SK-N-SH (cell line): ENCODE measurements at places on chromosomes 1 and 21. TPM values are rescaled to one million over a fixed set of nuclear protein-coding genes. Genes with fewer than 3 reads are reported as not detected.

The PTCH2 gene
- polyA plus RNA-seq = 1.0 and 1.2 TPM in 2 replicates

The RASSF5 gene
- 1.7 and 2.2 TPM in 2 replicates for polyA plus RNA-seq

The ENAH gene
- polyA plus RNA-seq = 48.9 and 72.0 TPM in 2 replicates

The GJC2 gene
- polyA plus RNA-seq = 0.92 and 0.97 TPM in 2 replicates

The PAQR6 gene
- 2.4 and 3.5 TPM in 2 replicates for polyA plus RNA-seq

The SPRR1A gene
- polyA plus RNA-seq = not detected in 2 replicates

DNA sequence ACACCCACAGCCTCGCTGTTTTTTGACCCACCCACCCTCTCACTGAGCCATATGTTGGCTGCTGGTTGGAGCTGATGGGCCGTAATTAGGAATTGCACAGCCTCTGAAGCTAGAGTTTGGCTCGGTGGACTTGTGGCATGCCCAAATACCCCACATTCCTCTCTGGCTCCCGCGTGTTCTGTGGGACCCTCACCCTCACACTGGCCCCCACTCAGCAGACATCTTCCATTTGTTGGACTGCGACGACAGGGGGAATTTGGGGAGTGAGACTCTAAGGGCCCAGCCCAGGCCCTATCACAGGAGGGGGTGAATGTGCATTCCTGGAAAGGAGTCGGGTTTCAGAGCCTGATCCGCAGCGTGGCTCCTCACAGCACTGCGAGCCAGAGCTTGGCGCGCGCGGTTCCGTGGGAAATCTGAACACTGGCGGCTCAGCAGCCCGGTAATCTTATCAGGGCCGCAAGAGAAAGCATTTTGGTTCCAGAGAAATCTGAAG is 5.2 kb downstream of the RCSD1 start:
- no peak for DNase-seq

GRCh38 chr1:231199868-231200267 is 38.0 kb downstream of the TRIM67 start:
- no peak for DNase-seq

- no peak for DNase-seq
Observed at GRCh38 chr1:109837852-109838570, 72.6 kb upstream of the CSF1 start.

- no peak for DNase-seq
Observed at GRCh38 chr1:157597959-157598667, at the start of gene FCRL4. FCRL4 (minus strand) TSS chr1:157598085; CDS start chr1:157597944, 141 bp downstream.

DNA sequence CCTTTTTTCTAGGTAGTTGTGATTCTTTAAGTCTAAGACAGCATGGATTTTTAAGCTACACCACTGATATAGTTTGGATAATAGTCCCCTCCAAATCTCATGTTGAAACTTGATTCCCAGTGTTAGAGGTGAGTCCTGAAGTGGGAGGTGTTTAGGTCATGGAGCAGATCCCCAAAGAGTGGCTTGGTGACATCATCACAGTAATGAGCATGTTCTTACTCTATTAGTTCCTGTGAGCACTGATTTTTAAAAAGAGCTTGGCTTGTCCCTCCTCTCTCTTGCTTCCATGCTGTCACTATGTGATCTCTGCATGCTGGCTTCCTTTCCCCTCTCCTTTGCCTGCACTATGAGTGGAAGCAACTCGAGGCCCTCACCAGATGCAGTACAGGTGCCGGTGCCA is 115.5 kb downstream of the LEPR start:
- no peak for DNase-seq

DNA sequence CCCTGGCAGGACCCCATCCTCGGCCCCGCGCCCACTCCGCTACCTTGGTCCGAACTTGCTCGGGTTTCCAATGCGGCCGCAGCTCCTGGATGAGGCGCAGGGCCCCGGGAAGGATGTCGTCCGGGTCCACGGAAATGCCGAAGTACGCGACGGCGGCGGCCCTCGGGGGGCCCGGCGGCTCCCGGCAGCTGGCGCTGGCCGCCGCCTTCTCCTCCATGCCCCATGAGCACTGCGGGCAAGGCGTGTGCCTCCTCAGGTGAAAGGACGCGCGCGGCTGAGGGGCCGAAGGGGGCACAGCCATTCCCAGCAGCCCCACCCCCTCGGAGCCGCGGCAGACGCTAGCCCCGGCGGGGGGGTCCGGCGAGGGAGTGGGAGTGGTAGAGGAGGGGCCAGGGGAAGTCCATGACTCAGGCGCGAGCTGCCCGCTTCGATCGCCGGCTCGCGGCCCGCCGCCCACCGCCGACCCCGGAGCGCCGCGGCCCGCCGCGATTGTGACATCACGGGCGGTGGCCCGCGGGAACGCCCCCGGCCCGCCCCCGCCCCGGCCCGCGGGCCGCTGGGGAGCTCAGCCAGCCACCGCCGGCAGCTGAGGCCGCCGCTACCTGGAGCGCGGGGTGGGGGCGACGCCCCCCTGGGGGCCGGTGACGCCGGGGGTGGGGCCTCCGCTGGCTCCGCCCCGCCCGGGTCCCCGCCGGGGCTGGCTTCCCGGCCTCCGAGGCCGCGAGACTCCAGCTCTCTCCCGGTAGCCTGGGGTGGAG is at the start of gene ETNK2:
ETNK2 (minus strand) TSS at position 493 of the 758 bp plus-strand sequence; CDS start at position 301, 192 bp downstream.
- peak; percentile 98 for DNase-seq

DNA sequence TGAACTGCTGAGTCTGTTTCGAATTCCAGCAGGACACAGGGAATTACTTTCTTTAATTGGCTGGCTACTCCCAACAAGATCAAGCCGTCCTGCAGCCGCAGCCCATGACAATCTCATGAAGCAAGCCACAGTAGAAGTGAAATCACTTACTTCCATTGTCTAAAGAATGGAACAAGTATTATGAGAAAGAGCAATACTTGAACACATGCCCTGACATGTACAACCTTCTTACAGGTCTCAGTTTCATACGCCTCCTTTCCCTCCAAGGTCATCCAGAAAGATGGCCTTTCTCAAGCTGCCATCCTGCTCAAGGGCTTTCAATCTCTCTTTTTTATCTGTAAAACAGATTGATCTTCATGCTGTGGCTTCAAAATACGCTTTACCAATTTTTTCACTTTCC is 85.1 kb downstream of the PCSK9 start:
- DNase-seq = no peak

GRCh38 chr1:25021591-25022215 is 91.6 kb upstream of the RUNX3 start:
- no peak for DNase-seq

DNA sequence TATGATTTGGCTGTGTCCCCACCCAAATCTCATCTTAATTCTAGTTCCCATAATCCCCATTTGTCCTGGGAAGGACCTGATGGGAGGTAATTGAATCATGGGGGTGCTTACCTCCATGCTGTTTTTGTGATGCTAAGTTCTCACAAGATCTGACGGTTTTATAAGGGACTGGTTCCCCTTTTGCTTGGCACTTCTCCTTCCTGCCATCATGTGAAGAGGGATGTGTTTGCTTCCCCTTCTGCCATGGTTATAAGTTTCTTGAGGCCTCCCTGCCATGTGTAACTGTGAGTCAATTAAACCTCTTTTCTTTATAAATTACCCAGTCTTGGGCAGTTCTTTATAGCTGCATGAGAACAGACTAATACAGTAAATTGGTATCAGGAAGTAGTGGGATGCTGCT is 114.1 kb downstream of the ZNF648 start:
- DNase-seq = no peak

- DNase-seq = no peak
Observed at GRCh38 chr1:202107321-202107761, 15.4 kb upstream of the GPR37L1 start.

- no peak for DNase-seq
Observed at GRCh38 chr1:246078888-246079252, 428.2 kb downstream of the SMYD3 start.

DNA sequence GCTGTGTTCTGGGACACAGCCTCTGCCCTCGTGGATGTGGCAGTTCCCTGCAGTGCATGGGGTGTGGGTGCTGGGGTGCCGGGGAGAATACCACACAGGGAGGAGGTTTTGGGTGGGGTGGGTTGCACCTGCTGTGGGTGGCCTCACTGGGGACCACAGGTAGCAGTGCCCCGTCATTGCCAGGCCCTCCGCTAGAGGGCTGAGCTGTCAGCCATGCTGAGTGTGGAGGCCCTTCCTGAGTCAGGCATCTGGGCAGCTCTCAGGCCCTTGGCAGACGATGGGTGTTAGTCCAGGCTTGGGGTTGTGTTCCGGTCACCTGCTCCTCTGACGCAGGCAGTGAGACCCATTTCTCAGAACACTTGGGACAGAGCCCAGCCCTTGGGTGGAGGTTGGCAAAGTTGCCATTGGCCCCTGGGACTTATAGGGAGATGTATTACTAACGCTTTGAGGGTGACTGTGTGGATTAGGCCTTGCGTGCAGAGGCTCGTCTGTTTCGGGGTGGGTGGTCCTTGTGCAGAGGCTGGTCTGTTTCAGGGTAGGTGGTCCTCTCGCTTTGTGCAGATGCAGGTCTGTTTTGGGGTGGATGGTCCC is 23.9 kb downstream of the PCNT start:
- no peak for DNase-seq

DNA sequence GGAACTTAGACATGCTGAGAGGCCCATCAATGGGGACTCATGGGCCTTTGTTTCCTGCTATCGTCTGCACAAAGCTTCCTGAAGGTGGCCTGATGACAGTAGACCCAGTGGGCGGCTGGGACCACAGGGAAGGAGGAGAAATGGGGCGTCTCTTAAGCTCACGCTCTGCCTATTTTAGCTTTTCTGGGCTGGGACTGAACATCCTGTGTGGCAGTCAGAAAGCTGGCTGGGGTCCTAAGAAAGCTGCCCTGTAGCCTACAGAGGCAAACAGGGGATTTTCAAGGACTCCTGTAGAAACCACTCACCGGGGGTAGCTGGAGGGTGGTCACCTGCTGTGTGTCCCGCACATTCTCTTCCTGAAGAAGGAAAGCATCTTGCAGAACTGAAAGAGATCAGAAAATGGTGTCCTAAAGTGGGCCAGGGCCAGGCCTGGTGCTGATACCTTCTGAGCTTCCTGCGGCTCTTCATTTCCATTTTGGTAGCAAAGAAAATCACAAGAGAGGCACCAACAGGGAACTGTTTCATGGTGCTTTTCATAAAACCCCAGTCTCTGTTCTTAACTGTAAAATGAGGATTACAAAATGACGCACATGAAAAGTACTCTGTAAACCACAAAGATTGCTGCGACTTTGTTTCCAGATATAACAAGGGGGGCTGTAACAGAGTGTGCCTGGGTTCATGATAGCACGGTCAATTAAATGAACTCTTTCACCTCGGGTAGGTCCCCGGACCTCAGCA is 8.6 kb downstream of the ZNF496 start:
- DNase-seq = no peak

GRCh38 chr1:26832249-26832960 is 5.9 kb downstream of the ZDHHC18 start:
- no peak for DNase-seq

GRCh38 chr1:6241107-6241886 is 2.7 kb upstream of the HES3 start:
- DNase-seq = no peak

- DNase-seq = no peak
Observed at GRCh38 chr1:36652011-36652410, 169.3 kb upstream of the CSF3R start.

DNA sequence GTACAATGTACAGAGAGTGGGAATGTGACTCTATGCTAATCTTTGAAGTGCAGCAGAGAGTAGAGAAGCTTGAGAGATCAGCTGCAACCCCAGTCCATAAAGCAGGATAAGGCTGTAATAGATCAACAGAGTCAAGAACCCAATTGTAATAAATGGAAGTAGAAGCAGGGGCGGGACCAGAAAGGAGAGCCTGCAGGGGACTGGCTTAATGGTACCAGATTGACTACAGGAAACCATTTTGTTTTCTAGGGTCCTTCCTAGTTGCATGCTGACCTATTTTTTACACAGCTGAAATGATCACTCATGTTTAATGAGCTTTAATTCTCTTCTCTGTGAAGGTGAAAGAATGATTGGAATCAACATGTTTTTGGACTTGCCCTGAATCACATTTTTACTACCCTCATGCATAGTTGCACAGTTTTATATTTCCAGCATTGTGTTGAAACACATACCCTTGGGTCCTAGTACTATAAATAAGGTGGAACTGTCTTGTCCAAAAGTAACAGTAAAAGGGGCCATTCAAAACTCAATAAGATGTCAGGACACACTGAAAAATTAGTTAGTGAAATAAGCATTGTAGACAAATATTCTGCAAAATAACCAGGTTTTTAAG is 69.8 kb downstream of the GPR88 start:
- DNase-seq = no peak

GRCh38 chr1:213163278-213163711 is 112.3 kb downstream of the RPS6KC1 start:
- no peak for DNase-seq

GRCh38 chr21:28641731-28642130 is 350.9 kb downstream of the LTN1 start:
- peak; percentile 6 for DNase-seq

DNA sequence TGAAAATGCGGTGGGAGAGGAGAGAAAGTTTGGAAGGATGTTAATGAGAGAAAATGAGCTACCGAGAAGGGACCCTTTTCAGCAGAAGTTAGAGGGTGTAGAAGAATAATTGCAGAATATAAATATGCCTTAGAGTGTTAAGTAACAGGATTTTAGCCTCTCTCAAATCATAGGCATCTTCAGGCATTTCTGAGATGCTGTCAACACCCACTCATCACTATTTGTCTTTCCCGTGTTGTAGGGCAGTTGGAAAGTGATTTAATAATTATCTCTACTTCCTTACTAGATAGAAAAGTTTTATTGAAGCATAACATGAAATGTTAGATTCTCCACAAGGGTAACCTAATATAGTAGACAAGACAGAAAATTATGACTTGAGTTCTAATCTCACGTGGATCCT is 96.4 kb upstream of the RGS4 start:
- no peak for DNase-seq

DNA sequence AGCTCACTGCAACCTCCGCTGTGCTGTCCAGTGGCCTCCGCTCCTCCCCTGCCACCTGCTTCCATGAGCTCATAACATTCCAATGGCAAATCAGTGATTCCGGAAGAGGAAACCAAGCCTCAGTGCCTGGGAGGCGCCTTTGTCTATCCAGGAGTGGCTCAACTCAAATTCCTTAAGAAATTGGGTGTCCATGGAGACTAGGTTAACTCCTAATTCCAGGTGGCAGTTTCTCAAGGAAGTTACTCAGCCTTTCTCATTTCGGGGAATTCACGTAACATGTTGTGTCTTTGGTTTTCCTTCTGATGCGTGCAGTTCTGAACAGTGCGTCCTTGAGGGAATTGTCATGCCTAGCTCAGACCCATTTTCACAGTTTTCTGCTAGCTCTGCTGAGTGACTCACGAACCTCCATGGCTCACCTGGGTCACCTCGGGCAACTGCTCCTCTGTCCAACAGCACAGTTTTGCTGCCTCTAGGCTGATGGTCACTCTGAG is 89.9 kb upstream of the DSCAM start:
- no peak for DNase-seq

GRCh38 chr21:33393348-33393747 is 9.9 kb upstream of the IFNGR2 start:
- no peak for DNase-seq

DNA sequence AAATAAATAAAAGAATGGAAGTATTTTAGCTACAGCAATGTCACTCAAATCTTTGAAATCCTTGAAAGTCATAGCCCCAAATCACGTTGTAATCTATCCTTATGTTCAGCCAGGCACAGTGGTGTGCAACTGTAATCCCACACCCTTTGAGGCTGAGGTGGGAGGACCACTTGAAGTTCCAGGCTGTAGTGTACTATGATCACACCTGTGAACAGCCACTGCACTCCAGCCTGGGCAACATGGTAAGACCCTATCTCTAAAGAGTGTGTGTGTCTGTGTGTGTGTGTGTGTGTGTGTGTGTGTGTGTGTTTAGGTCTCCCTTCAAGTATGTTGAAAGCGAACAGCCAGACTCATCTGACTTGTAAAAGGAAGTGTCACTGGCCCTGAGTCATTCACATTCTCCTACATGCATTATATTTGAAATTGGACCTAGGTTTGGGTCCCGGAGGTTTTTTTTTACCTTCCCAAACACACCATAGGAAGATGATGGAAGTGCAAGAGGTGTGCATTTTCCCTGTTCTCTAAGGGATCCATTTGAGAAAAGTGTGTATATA is 50.1 kb downstream of the ZNF281 start:
- no peak for DNase-seq
